Central memory CD4-positive, alpha-beta T cell (primary cell): ENCODE measurements at places on chromosomes 3 and 15.

- no peak for DNase-seq
Observed at GRCh38 chr3:178203165-178203564, 333.1 kb upstream of the KCNMB2 start.

GRCh38 chr3:184405075-184406030 lies 25.5 kb downstream of the CHRD start:
- DNase-seq: no peak

GRCh38 chr15:74134387-74135027 lies 4.1 kb downstream of the ISLR2 start:
- DNase-seq: no peak

- no peak for DNase-seq
Observed at GRCh38 chr15:39095218-39095879, 485.5 kb upstream of the THBS1 start.

DNA sequence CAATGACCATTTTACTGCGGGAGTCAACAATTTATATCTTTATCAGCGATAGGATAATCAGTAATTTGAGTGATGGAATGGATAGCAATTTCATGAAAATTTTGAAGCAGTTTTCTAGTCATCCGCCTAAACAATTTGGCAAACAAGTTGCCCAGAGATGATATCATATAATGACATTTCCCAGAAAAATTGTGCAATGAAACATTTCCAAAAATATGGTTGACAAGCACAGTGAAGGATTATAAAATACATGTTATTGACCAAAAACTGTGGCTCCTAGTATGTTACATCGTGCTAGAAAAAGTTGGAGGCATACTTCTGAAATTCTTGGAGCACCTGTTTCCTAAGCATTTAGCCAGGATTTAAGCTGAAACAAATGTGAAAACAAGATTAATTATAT lies 145.1 kb downstream of the GHSR start:
- no peak for DNase-seq

DNA sequence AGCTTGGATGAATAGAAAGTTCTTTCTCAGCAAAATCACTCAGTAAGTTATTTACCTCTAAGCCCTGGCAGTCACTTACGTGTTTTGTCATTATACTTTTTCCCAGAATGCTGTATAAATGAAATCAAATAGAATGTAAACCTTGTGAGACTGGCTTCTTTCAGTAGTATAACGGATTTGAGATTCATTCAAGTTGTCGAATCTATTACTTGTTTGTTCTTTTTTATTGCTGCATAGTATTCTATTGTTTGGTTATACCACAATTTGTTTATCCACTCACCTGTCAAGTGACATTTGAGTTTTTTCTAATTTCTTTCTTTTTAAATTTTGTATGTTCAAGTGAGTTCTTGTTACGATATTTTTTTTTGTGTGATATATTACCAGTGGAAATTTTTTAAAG lies 381.6 kb downstream of the EDEM1 start:
- no peak for DNase-seq

- no peak for DNase-seq
Observed at GRCh38 chr3:23654571-23654970, 151.2 kb upstream of the UBE2E1 start.

GRCh38 chr15:31338879-31339557 lies 12.4 kb downstream of the KLF13 start:
- DNase-seq: no peak

DNA sequence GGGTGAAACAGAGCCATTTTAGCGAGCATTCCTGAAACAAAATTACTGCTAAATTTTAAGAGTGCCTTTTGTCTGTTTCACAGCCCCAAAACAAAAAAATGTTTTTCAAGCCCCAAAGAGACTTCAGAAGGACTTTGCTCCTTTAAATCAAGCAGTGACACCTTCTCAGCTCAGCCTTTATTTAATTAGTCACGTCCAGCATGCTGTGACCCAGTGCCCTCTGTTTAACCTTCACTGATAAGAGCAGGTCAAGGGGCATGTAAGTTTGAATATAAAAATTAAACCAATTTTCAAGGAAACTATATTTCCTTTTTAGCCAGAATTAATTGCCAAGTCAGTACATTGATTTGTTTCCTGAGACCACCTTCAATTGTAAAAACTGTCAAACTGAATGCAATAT lies 40.6 kb downstream of the ISL2 start:
- no peak for DNase-seq

GRCh38 chr15:60255390-60255789 lies 142.4 kb downstream of the ANXA2 start:
- DNase-seq: no peak

GRCh38 chr15:57288926-57289580 lies 87.3 kb upstream of the CGNL1 start:
- no peak for DNase-seq

- no peak for DNase-seq
Observed at GRCh38 chr3:69212411-69213160, 90.2 kb upstream of the LMOD3 start.

DNA sequence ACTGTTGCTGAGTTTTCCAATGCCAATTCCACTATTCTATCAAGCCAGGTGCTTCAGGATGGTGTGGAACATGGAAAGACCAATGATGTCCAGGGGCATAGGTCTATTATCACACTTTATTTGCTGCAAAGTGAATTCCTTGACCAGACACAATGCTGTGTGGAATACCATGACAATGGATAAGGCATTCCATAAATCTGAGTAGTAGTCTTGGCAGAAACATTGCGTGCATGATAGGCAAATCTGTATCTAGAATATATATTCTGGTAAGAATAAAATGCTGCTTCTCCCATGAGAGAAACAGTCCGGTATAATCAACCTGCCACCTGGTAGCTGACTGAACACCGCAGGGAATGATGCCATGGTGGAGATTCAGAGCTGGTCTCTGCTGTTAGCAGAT lies 70.0 kb upstream of the ALDH1A3 start:
- DNase-seq: no peak

- DNase-seq: no peak
Observed at GRCh38 chr3:101944308-101944707, 95.0 kb downstream of the NFKBIZ start.

DNA sequence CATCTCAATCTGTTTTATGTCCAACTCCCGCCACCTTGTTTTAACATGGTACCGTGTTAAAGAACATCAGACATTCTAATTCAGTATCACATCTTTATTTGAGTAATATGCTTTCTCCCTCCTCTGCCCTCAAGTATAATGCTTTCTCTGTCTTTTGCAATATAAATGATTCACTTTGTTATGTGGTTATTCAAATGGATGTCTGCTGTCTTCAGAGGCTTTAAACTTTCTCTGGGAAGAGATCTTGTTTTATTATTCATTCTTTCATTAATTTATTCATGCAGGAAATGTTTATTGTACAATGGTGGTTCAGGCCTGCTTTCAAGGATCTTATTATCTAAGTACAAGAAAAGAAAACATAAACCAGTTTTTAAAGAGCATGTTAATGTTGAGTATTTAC lies 57.1 kb downstream of the RAP2B start:
- no peak for DNase-seq

- no peak for DNase-seq
Observed at GRCh38 chr3:102810937-102811336, 376.1 kb downstream of the ZPLD1 start.

DNA sequence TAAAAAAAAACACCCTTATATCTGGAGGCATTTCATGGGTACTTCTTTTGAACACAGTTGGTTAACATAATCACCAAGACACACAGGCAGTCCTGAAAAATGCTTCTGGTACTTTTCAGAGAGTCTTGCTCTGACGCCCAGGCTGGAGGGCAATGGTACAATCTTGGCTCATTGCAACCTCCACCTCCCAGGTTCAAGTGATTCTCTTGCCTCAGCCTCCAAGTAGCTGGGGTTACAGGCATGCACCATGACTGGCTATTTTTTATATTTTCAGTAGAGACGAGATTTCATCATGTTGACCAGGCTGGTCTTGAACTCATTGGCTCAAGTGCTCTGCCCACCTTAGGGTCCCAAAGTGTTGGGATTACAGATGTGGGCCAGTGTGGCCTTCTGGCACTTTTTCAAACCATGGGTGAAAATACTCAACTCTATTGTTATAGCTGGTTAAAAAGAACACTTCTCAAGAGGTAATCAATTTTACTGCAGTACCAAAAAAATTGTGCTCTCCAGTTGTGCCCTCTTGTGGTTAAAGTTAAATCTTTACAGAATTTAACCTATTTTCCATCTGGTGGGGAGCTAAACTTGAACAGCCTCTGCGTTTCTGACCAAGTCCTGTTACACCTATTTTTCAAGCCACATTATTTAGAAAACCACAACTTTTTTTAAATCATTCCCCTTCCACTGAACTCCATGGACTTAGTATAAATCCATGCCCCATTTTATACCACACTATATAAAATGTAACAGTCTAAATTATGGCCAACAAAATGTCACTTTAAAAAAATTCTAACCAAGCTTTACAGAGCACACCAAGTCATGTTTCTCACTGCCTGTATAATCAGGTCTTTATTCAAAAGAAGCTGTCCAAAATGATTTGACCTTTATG lies 1.2 kb upstream of the SNAPC5 start:
- DNase-seq: peak; percentile 50

DNA sequence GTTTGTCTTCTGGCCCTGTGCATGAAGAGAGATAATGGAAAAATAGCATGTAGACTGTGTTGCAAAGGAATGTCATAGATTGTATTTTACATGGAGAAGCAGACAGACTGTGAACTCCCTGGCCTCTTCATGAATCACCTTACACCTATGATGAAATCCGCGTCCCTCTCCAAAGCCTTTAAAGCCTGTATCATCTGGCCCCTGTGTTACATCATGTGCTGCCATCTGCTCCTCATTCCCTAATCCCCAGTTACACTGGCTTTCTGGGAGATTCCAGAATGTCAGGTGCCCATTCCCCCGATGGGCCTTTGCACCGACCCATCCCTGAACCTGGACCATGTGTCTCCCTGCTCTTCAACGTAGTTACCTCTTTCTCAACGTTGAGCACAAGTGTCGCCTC lies 190.8 kb downstream of the ADAMTSL3 start:
- DNase-seq: no peak
